ENCODE measurements at places on chromosomes 6 and 20.
A peak's percentile ranks its signal among the peaks of the same experiment; 100 is the strongest.

DNA sequence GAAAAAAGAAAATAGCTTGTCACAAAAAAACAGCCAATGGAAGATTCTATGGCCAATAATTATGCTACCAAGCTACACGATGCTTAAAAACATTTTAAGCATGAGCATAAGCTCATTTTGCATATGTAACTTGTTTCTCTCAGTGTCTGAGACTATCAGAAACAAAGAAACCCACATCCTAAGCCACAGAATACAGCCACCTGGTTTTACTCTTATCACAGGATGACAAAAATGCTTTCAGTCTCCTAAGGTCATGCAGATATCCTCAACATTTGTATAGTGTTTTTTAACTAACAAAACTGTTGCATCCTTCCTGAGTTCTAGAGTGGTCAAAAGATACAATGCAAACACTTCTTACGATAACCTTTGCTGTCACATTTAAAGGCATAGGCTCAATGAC lies 172.1 kb upstream of the RUNX2 start:
- DNase-seq: no peak

DNA sequence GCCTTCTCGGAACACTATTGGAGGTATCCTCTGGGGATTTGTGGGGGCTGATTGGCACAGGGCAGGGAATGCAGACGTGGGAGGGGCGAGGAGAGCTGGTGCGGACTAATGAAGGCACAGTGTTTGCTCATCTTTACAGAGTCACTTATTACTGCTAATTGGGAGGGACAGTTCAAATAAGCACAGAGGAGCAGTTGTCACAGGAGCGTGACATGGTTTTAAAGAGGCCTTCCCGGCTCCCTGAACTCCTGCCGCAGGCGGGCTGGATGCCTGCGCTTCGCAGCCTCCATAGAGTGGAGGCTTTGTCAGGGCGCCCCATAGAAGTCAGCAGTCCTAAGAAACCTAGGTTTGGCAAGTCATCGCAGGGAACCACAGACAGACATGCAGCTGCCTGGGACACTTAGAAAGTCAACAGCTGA lies 149.6 kb downstream of the LINC00237 start:
- no peak for DNase-seq

- DNase-seq: no peak
These were observed 2.3 kb downstream of the NRSN2 start for GRCh38 chr20:348972-349841.

GRCh38 chr6:168371185-168371584 lies 51.6 kb upstream of the DACT2 start:
- no peak for DNase-seq

DNA sequence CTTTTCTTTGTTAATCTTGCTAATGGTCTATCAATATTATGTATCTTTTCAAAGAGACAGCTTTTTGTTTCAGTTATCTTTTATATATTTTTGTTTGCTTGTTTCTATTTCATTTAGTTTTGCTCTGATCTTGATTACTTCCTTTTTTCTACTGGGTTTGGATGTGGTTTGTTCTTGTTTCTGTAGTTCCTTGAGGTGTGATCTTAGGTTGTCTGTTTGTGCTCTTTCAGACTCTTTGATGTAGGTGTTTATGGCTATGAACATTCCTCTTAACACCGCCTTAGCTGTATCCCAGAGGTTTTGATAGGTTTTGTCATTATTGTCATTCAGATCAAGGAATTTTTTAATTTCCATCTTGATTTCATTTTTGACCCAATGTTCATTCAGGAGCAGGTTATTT lies 26.8 kb upstream of the TNFAIP3 start:
- DNase-seq: no peak

- DNase-seq: no peak
These were observed 32.8 kb downstream of the SLC13A3 start for GRCh38 chr20:46618316-46619100.

DNA sequence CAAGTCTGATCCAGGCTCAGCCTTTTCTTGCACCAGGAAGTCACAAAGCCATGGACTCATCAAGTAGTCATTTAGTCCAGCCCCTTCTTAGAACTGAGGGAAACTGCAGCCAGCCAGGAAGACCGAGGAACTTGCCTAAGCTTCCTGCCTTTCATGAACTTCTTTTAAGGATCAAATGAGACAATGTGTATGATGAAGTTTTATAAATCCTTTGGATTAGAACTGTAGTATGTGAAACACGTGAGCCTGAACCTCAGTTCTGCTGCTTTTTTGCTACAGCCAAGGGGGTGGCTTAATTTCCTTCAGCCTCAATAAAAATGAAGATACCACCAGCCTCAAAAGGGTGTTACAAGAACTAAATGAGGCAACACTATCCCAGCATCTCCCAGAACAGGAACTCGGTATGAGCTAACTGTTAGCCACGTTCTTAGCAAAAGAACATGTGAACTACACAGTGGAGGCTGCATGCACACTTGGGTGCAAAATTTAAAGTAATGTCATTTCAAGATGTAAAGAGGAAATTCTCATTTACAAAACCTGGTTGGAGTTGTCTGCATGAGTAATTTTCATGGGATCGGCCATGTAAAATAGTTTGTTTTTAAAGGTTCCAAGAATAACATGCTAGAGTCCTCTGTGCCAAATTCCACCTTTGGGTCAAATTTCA lies 76.0 kb upstream of the TBC1D7 start:
- DNase-seq: peak; percentile 62

DNA sequence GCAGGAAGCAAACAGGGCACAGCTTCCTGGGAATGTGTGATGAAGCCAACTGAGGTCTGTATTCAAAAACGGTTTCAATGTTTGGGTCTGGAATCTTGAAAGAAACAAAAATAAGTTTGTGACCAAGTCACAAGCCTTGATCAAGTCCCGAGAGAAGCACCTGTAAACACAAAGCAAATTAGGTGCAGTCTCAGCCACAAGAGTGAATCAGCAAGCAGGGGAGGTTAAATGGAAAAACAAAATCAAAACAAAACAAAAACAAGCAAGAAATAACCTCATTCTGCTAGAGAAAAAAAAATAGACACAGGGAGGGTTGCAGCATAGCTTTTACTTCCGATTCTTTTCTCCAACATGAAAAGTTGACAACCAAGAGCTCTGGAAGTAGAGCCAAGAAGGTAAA lies 201.7 kb downstream of the CLIC5 start:
- DNase-seq: no peak

DNA sequence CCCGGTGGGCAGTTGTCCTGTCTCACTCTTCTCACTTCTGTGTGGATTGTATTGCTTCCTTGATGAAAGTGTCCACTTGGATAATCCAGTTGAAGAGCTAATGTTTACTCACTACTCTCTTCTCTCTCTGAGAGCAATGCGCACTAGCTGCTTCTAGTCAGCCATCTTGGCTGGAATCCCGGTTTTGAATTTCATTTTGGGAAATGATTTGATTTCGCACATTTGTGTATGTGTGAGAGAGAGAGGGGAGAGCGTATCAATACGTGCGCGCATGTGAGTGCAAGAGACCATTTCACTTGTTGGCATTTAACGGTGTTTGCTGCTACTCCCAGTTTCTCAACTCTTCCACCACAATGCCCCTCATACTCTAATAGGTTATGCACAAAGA lies 67.8 kb downstream of the KLHL32 start:
- no peak for DNase-seq

- DNase-seq: no peak
These were observed 1607.2 kb downstream of the GRIK2 start for GRCh38 chr6:103000688-103001087.

DNA sequence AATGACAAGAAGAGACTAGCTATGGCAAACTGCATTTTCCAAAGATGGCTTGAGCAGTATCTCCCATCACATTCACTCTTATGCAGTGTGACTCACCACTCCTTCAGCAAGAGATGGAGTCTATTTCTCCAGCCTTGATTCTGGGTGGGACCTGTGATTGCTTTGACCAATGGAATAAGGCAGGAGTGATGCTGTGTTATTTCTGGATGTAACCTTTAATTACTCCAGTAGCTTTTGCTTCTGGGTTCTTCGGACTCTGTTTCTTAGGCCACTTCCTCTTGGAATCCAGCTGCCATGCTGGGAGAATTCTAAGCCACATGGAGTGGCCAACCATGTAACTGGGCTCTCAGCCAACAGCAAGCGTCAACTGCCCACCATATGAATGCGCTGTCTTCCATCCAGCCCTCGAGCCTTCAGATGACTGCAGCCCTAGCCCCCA lies 50.7 kb downstream of the TGM2 start:
- peak; percentile 51 for DNase-seq

GRCh38 chr20:6213311-6213710 lies 90.5 kb upstream of the FERMT1 start:
- no peak for DNase-seq

DNA sequence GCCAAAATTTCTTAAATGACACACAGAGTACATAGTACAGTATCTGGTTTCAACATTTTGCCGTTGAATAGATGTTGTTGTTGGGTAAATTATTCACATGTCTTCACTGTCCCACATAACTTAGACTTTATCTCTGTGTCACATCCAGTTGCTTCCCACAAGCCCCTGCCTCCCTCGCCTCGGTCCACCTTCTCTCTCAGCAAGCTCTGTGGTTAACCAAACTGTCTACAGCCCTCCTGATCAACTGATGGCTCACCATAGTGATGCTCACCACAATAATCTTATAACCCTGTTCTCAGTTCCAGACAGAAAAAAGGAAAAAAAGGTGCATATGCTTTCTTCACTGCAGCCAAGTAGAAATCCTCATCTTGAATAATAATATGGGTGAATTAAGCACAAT lies 23.0 kb downstream of the IL17F start:
- no peak for DNase-seq

GRCh38 chr20:33791959-33792597 lies 19.1 kb upstream of the CHMP4B start:
- DNase-seq: peak; percentile 39

DNA sequence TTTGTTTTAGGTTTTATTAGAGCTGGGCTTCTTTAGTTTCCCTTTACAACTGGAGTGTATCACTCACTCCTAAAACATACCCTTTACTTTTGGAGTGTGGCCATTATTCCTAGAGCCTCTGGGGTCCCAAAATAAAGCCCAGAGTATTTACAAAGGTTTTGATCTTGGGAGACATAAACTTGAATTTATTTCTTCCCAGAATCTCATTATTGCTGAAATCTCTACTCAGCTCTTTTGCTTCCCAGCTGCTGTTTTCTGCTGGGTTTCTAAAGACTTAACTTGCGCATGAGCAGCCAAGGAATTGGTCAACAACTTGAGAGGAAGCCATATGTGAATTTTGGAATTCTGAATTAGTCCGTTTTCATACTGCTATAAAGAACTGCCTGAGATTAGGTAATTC lies 94.5 kb upstream of the NRSN1 start:
- DNase-seq: no peak

- DNase-seq: peak; percentile 67
These were observed 708.4 kb upstream of the CITED2 start for GRCh38 chr6:140082867-140083297.

DNA sequence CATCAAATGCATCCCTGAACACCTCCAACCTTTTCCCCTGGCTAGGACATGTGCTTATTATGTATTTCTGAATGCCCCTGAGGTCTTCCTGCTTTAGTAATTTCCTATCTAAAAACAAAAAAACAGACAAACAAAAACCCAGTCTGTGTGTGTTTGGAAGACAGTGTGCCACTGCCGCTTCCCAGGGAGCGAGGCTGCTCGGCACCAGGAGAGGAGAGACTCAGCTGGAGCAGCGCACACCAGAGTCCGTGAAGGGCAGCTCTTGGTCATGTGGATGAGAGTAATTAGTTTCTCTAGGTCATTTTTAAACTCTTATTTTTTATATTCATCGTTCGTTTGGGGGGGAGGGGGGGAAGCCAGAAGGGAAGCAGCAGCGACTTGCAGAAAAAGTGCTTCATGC lies 10.0 kb upstream of the ANKRD60 start:
- no peak for DNase-seq

GRCh38 chr6:120290964-120291363 lies 941.4 kb upstream of the MAN1A1 start:
- DNase-seq: no peak

- DNase-seq: no peak
These were observed 7.4 kb downstream of the ADGRF5 start for GRCh38 chr6:46914279-46914810.

DNA sequence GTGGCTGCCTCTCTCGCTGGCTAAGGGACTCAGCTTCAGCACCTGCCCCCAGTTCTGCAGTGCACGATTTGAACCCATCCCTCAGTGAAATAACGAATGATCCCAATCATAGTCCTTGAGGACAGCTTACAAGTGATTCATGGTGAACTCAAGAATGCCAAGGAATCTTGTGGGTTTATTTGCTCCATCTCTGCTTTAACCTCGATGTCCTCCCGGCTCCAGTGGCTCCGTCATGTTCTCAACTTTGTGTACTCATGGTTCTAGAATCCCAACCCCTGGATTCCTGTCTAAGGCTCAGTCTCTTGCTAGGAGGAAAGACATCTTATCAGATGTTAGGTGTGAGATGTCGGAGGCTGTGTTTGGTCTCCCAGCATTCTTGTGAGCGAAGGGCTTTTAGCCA lies 29.0 kb upstream of the GTSF1L start:
- DNase-seq: no peak

DNA sequence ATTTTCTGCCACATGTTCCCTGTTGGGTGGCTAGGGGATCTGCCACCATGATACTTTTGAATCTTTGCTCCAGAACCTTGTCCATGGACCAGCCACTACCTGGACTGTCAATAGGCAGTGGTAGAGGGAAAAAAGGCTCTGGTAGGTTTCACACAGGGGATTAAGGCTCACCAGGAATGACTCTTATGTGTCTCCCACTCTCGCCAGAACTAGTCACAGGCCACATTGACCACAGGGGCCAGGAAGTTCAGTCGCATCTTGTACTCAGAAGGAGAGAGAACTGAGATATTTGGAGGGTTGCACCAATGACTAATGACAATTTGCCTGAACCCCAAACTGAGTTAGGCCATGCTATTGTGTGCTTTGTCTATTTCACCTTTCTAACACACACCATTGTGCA lies 23.6 kb upstream of the APCDD1L start:
- DNase-seq: no peak

DNA sequence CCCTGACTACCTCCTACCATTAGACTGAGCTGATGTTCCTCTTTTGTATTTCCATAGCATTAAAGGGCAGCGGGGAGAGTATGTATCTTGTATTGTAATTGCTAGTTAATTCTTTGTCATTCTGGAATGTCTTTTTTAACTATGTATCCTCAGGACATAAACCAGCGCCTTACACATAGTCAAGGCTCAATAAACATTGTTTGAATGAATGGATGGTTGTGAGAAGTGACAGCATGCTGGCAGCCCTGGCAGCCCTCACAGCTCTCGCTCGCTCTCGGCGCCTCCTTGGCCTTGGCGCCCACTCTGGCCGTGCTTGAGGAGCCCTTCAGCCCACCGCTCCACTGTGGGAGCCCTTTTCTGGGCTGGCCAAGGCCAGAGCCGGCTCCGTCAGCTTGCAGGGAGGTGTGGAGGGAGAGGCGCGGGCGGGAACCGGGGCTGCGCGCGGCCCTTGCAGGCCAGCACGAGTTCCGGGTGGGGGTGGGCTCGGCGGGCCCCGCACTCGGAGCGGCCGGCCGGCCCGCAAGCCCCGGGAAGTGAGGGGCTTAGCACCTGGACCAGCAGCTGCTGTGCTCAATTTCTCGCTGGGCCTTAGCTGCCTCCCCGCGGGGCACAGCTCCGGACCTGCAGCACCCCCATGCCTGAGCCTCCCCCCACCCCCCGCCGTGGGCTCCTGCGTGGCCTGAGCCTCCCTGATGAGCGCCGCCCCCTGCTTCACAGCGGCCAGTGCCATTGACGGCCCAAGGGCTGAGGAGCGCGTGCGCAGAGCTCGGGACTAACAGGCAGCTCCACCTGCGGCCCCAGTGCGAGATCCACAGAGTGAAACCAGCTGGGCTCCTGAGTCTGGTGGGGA lies 93.1 kb downstream of the RNF182 start:
- DNase-seq: no peak
